Stimulated activated CD4-positive, alpha-beta T cell treated with anti-CD3 and anti-CD28 coated beads, Interleukin-1b, Interleukin-23, amount 100 ng/mL, for 4 hours (primary cell): ENCODE measurements at places on chromosomes 5 and 9.

DNA sequence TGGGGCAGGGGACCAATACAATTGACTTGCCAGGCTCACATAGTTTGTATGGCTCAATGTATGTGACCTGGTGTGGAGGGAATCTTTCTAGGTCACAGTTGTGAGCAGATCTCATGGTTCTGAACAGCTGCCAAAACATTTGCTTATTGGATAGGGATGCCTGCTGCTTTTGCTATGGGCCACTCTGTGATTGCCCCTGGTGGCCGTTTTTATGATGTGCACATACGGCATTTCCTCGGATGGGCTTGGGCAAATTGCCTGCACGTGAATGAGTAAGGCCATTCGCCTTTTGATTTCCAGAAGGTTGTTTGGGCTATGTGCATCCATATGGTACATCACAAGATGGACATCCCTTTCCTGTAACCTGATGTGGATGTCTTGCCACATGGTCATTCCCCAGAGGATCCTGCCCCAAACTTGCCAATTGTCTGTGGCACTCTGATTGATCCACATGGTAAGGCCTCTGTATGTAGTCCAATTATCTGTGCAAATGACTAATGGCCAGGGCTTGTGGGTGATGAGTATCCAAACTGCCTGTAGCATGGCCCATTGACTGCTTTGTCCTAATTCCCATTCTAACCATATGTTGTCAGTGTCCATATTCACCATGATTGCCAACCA, 10.7 kb upstream of the SLC22A4 start:
- no peak for DNase-seq

GRCh38 chr5:25295067-25295466, 650.3 kb upstream of the CDH10 start:
- no peak for DNase-seq

DNA sequence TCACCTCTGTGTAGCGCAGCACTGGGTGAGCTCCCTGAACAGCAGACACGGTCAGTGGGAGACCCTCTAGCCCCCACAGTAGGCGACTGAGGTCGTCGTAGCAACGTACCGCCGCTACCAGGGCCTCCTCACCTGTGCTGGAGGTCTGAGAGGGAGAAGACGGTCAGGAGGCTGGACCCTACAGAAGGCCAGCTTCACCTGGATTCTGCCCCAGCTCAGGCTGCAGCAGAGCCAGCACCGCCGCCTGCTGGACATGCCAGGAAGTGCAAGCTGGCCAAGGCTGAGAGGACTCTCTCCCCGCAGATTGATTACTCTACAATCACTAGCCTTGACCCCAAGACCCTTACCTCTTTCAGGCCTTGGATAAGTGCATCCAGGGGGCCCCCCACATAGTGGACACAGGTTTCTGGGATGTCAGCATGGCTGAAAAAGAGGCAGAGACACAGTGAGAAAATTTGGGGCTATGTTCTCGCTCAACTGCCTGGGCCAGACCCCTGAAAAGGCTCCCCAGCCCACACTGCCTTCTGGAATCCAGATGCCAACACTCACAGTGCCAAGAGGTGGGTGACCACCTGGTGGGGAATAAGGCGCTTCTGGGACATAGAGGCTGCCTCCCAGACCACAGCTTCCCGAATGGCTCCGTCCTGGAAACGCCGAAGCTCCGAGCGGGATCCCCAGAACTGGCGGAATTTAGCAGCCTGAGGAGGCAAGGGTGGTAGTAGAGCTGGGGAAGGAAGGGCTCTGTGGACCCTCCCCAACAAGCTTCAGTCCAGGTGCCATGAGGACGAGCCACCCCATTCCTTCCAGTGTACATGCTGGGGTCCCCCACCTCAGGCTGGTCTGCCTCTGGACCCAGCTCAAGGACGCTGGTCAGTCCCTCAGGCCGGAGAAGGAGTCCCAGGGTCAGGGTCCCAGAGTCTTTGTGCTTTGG, 6.9 kb downstream of the NOL6 start:
- peak; percentile 62 for DNase-seq

DNA sequence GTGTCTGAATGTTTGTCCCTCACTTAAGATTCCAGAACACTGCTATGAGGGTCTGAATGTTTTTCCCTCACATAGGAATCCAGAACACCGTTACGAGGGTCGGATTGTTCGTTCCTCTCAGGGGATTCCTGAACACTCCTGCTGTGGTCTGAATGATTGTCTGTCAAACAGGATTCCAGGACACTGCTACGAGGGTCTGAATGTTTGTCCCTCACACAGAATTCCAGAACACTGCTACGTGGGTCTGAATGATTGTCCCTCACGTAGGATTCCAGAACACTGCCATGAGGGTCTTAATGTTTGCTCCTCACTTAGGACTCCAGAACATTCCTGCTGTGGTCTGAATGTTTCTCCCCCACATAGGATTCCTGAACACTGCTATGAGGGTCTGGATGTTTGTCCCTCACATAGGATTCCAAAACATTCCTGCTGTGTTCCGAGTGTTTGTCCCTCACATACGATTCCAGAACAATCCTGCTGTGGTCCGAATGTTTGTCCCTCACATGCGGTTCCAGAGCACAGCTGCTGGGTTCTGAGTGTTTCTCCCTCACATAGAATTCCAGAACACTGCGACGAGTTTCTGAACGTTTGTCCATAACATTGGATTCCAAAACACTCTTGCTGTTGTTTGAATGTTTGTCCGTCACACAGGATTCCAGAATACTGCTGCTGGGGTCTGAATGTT, 199.5 kb downstream of the FOXD4L6 start:
- DNase-seq, result no peak

GRCh38 chr5:143236682-143237081, 166.8 kb downstream of the NR3C1 start:
- no peak for DNase-seq

DNA sequence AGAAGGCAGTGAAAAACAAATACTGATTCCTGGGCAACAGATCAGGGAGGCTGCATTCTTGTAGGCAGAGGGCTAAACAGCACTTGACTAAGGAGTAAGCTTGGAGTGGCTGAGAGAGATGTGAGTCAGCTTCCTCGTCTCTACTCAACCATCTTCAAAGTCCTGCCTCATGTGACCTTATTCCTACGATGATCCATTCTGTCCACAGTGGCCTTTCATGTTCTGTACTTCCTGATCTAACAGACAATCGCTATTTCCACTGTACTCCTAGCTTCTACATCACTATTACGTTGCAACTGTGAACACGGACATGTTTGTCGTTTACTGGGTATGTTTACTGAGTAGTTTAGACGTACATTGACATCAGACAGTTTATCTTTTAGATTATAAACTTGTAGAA, 365.4 kb downstream of the ARL15 start:
- no peak for DNase-seq

DNA sequence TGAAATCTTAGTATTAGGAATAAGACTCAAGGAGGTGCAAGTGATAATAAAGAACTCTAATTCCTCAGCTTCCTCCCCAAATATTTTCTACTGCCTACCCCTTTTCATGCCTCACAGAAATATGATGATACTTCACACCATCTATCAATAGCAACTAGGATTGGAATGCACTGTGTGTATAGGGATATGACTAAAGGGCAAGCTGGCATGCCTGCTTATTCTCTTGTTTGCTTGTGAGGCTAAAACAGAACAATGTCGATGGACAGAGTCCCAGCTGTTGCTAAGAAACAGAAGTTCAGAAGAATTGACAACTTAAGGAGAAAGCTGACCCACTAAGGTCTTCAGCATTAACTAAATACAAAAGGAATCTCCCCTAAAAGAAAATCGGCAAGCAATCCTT, 9.7 kb upstream of the CHD1 start:
- no peak for DNase-seq
